CD4-positive, alpha-beta T cell treated with Interleukin-12 subunit alpha and Interleukin-12 subunit beta, for 1 hour (primary cell): ENCODE measurements at places on chromosomes 1 and 21.

DNA sequence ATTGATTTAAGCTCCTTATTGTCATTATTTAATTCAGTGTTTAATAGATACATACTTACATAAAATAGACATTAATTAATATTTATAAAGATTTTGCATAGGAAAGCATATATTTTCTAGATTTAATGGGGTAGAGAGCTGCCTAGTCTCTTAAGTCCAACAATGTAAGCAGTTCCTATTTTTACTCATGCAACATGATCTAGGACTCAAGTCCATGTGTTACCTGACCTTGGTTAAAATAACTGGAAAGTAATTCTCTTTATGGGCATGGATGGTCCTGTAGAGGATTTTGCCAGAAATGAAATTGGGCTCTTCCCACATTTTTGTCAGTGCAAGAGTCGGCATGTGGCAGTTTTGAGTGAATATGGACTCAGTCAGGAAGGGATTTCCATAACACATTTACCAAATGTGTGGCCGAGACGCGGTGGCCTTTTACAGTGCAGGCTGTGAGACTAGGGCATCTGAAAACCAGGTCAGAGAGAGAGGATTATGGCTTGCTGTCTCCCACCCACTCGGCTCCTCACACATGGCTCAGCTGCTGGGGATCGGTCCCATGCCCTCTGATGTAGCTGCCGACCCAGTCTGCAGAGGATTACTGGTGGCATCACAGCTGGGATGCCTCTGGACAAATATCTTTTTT, 6.2 kb upstream of the KIF1B start:
- DNase-seq, result no peak

DNA sequence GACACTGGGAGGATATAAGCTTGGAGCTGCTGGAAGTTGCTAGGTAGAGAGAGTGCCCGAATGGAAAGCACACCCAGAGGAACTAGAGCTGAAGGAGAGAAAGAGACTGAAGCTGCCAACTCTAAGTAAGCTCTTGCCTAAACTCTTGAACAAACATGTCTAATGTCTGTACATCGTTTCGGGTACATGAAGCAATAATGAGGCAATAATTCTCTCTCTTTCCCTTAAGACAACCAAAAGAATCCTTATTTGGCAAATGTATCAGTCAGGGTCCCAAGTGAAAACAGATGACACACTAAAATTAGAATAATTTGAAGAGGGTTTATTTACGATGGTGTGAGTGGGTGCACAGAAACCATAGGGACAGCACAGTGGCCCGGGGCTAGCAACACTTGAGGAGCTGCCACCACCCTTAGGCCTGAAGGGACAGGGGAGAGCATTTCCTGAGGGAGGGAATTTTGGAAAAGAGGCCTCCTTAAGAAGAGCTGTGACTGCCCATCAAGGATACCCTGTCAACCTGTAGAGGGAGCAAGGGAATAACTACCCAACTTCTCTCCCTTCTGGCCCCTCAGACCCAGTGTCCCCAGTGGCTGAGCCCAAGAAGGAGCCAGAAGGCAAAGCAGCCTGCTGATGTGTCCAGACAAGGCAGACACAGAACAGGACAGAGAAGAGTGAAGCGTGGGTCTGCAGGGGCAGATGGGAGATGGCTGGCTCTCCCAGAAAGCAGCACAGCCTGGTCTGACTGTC, 36.1 kb upstream of the KHDRBS1 start:
- DNase-seq, result no peak

DNA sequence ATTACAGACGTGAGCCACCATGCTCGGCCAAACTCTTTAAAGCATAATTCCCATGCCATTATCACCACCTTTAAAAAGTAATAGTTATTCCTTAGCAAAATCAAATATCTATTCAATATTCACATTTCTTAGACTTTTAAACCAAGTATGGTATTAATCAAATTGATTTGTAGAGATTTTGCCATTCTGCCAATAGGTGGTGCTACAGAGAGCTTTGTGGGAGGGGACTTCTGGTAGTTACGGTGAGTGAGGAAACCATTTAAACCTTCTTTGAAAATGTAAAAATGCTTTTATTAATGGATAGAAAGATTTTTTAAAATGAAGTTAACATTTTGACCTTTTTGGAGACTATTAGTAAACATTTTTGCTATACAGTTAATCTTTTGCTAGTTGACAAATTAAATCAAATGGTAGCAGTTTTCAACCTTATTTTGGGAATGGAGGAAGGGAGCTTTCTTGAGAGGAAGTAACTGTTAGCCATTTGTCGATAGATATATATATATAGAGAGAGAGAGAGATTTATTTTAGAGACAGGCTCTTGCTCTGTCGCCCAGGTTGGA, 19.3 kb downstream of the IARS2 start:
- peak; percentile 66 for DNase-seq

- DNase-seq, result no peak
Observed at GRCh38 chr1:63148825-63149645, 173.3 kb upstream of the FOXD3 start.

DNA sequence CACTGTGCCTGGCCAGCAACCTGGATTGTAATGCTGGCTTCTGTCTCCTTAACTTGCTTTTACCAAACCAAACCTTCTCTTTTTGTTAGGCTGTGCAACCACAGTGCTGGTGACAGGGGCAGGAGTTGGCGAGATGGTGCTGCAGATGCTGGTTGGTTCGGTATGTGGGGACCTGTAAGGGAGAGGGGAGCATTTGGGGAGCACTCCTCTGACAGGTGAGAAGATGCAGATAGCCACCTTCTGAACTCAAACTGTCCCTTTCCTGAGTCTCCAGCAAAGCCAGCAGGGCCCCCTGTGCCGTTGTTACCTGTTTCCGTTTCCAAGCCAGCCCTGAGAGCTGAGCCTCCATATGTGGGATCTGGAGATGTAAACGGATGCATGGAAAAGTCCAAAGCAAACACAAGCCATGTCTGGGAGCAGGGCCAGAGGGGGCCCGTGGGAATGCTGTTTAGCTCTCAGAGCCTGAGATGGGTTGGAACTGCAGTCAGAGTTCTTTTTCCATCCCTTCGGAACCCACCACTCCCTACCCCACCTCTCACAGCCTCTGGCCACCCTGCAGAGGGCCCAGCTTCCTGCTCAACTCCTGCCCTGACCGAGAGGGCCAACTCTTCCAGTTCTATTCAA, 34.0 kb downstream of the ELK4 start:
- DNase-seq, result no peak

DNA sequence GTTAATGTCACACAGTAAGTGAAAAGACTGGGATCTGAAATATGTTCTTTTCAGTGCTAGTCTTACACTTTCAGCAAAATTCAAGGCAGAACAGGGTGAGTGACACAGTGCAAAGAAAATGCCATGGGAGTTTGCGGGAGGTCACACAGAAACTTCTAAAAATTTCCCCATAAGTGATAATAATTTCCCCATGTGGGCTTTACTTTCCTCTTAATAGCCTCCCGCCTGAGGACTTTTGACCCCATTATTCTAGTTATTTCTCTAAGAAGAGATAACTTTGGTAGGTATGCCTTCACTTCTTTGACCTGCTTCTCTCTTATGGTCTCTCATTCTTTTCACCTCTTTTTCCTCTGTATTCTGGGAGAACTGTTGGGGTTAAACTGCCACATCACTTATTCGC, 8.1 kb upstream of the DNAH14 start:
- DNase-seq, result no peak

DNA sequence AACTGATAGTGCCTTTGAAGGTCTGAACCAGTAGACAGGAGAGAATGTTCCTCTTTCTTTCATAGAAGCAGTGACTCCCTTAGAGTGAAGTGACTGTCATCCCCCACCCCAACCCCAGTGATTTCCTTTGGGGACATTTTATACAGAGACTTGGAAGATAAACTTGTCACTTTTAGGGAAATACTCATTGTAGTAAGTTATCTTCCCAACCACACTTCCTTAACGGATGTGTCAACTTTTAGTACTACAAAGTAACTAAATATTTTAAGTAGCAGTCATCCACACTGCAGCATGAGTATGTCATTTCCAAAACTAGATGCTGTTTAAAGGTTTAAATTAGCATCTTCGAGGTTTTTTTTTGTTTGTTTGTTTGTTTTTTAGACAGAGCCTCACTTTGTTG, 13.7 kb downstream of the LRRC8B start:
- no peak for DNase-seq

DNA sequence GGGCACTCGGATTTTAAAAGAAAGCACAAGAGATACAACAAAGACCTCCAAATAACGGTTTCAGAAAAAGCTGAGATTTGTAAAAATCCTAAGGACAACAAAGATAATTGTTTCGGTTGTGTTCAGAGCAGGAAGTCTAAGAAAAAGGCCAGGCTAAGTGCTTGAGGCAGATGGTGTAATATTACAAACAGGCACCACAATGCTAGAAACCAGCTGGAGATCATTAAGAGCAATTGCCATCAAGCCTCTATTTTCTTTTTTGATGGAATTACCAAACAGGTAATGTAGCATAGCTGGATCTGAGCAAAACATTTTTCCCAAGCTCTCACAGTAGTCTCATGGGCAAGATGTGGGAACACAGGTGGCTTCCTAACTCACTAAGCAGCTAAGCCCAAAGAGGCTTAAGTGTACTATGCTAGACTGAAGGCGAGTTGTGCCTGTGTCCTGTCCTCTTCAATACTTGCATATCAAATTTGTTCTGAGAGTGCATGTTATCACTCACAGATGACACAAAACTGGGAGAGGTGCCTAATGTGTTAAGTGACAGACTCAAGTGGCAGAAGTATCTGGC, 161.6 kb downstream of the GLUL start:
- DNase-seq, result no peak

GRCh38 chr1:227654431-227654830, 80.7 kb downstream of the JMJD4 start:
- DNase-seq, result no peak

- DNase-seq, result no peak
Observed at GRCh38 chr1:85460555-85461088, 4.3 kb downstream of the DDAH1 start.

DNA sequence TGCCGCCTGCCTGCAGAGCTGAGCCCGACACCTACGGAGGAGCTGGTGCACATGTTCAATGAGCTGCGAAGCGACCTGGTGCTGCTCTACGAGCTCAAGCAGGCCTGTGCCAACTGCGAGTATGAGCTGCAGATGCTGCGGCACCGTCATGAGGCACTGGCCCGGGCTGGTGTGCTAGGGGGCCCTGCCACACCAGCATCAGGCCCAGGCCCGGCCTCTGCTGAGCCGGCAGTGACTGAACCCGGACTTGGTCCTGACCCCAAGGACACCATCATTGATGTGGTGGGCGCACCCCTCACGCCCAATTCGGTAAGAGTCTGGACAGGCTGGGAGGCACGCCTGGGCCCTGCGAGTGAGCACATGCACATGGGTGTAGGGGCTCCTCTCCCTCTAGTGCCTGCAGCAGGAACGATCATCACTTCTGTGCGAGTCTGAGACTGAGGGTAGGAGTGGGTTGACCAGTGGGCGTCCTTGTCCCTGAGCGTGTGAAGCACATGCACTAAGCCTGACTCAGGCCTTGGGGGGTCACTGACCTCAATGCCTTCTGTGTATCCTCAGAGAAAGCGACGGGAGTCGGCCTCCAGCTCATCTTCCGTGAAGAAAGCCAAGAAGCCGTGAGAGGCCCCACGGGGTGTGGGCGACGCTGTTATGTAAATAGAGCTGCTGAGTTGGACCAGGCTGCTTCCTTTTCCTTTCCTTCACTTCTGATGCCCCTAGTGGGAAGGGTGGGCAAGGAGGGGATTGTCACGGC, 6.9 kb downstream of the DMAP1 start:
- DNase-seq, result no peak

GRCh38 chr1:155226188-155226909, 17.9 kb downstream of the MTX1 start:
- DNase-seq, result peak; percentile 88

DNA sequence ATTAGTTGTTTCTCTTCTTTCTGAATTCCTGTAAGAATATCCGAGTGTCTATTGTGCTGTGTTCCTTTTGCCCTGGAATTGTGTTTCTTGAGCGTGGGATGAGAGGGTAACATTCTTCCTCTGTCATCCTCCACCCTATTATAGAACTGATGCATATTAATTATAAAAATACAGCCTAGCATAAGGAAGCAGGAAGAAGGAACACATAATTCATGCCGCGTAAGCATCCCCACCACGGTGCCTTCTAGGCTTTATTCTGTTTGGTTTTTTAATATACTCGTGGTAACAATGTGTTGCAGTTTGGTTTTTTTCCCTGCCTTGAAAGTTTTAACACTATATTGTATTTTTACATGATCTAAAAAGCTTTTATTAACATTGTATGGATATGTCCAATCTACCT, 65.7 kb downstream of the GALNT2 start:
- DNase-seq, result no peak

GRCh38 chr1:16048573-16049189, 5.1 kb downstream of the CLCNKB start:
- DNase-seq, result peak; percentile 53

DNA sequence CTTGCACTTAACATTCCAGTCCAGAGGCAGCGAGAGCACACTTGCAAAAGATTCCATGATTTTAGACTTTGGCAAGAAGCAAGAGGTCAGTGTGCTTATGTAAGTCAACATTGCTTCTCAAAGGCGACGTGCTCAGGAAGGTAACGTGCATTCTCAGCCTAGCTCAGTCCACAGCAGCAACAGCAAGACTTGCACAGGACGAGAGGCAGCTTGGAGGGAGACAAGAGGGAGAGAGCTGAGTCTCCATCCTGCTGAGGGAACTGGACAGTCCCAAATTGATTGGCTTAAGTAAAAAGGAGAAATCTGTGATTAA, 56.5 kb downstream of the PTP4A2 start:
- no peak for DNase-seq

- DNase-seq, result no peak
Observed at GRCh38 chr1:168206111-168206510, 19.7 kb upstream of the SFT2D2 start.

DNA sequence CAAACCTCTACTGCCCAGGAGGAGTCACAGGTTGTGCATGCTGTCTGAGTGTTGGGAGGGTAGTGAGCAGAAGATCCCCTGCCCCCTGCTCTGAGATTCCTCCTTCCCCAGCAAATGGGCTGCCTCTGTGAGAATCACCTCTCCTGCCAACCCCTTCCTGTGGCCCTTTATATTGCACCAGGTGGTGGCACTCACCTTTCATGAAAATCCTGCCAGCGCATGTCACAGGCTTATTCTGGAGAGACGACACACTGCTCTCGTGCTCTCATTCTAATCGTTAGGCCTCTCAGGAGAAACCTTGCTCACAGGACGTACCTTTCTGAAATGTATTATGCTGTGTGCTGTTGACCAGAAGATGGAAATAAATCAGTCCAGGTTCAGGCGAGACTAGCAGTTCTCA, 113.7 kb downstream of the RGL1 start:
- no peak for DNase-seq

DNA sequence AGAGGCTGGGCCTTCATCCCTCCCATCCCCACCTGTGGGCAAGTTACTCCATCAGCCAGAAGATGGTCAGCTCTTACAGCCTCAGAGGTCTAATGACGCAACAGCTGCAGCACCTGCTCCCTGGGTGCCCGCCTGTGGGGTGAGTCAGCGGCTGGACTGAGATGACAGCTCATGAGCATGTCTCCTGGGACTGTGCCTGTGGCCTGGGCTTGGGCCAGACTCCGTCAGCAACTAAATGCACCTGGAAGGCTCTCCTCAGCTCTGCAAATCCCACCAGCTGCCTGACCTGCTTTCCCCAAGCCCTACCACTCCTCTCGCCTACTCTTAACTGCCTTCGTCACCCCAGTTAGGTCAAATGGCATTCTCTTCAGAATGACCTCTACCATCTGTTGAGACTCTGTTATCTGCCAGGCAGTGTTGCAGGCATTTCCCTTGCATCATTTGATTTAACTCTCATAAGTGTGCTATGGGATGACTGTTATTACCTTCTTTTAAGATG, 47.7 kb downstream of the ETS2 start:
- DNase-seq, result no peak
